KBM-7 (cell line): ENCODE measurements at places on chromosomes 4 and X.

- DNase-seq, result no peak
These were observed 819.2 kb downstream of the PCDH18 start for GRCh38 chr4:136713140-136713539.

- DNase-seq, result no peak
These were observed 161.8 kb downstream of the FAM47A start for GRCh38 chrX:33970028-33970967.

DNA sequence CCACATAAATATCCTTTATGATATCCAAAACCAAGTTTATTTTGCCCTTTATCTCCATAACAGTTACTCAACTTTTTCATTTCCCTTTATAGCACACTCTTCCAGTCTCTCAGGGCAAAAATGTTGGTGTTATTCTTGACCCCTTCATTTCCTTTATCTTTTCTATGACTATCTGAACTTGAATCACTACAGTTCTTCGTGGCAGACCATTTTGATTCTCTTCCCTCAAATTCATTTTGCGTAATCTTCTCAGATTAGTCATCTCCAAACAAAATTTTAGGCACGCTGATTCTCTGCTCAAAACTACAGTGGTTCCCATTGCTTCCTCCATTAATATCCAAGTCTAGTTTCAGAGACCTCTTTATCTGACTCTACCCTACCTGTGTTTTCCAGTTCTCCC lies 26.1 kb downstream of the RUFY3 start:
- DNase-seq, result no peak

DNA sequence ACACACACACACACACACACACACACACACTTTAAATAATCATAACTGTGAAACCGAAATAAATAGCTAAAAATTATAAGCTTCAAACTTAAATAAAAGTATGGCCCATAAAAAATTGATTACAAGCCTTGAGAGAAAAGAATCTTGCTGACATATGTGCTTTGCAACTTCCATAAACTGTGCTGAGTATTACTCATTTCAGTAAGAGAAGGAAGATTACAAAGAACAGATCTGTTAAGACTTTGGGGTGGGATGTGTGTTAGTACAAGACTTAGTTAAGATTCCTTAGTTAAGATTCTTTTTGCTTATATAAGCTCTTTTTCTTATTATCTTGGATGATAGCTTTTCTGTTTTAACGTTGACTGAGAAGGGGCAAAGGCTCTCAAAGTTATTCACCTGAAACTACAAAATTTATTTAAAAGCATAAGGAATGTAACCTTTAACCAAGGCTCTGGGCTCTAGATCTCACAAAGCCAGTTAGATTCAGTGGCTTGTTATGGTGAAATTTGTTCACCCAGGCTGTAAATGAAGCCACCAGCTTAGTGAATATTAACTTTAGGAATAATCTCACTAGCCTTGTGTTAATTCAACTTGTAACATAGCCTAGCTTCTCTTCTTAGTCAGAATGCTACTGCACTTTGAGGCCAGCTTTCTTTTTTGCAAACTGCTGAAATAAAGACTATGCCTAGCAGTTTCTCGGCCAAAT lies 58.2 kb downstream of the ARSJ start:
- DNase-seq, result no peak

GRCh38 chr4:169151671-169152070 lies 119.1 kb downstream of the SH3RF1 start:
- no peak for DNase-seq

- no peak for DNase-seq
These were observed 67.4 kb upstream of the FAM47B start for GRCh38 chrX:34875204-34875603.

DNA sequence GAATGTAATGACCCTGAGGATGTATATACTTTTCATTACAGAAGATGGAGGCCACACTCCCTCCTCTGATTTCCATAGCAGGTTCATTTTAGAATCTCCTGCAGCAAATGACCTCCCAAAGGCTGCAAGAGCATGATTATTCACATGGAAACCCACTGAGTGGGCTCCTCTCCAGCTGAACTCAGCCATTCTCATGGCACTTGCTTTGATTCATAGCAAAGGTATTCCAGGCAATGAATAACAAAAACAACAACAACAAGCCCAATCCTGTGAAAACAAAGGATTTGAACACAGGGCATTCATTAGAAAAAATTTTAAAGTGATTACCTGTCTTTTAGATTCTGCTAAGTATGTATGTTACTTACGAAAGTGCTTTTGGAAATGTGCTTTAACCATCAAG lies 894.0 kb upstream of the FRG1 start:
- DNase-seq, result no peak

- DNase-seq, result no peak
These were observed 105.3 kb downstream of the DHRSX start for GRCh38 chrX:2395261-2395992.

GRCh38 chr4:101205916-101206315 lies 141.4 kb downstream of the PPP3CA start:
- DNase-seq, result peak; percentile 75

DNA sequence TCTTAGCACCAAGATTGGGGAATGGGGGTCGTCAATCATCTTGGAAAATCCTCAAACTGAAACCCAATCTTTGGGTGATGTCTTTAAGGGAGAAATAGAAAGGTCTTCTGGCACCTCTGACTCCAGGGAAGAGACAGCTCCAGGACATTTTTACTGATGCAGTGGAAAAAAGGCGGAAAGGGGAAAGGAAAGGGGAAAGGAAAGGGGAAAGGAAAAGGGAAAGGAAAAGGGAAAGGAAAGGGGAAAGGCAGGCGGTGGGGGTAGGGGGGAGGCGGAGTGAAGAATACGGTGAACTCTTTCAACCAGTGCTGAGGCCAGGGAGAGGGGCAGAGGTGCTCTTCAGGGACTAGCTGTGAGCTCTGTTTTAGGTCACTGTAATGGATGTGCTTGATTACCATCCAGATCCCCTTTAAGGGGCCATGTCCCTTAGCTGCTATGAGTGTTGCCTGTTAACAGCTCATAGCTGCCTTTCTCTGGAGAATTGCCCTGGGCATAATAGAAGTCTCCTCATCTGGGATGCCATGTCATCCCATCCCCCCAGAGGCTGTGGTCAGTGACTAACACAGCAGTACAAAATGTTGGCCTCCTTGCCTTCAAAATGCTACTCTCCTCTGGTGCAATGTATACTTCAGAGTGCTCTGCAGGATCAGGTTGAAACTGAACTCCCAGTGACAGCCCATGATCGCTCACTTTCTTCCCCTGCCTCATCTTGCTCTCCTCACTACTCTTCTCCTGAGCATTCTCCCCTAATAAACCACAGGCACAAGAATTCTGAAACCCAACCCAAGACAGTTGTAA lies 92.4 kb upstream of the AP1S2 start:
- no peak for DNase-seq

- no peak for DNase-seq
These were observed 114.8 kb upstream of the ATP6AP2 start for GRCh38 chrX:40465735-40466551.

DNA sequence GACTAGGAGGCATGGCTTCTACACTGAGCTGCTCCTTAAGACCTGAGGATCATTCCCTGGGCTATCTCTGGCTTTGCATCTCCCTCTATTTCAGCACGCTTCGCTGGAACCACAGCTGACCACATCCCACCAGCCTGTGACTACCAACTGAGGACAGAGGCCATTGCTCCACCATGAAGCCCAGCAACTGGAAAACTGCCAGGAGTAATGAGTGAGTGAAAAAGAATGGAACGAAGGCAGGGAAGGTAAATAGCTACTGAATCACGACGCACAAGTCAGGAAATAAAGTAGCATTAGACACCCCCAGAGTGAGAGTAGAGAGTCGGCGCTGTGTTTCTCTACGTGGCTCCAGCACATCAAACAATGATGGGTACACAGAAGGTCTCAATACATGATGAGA lies 314.7 kb downstream of the LDB2 start:
- DNase-seq, result no peak

DNA sequence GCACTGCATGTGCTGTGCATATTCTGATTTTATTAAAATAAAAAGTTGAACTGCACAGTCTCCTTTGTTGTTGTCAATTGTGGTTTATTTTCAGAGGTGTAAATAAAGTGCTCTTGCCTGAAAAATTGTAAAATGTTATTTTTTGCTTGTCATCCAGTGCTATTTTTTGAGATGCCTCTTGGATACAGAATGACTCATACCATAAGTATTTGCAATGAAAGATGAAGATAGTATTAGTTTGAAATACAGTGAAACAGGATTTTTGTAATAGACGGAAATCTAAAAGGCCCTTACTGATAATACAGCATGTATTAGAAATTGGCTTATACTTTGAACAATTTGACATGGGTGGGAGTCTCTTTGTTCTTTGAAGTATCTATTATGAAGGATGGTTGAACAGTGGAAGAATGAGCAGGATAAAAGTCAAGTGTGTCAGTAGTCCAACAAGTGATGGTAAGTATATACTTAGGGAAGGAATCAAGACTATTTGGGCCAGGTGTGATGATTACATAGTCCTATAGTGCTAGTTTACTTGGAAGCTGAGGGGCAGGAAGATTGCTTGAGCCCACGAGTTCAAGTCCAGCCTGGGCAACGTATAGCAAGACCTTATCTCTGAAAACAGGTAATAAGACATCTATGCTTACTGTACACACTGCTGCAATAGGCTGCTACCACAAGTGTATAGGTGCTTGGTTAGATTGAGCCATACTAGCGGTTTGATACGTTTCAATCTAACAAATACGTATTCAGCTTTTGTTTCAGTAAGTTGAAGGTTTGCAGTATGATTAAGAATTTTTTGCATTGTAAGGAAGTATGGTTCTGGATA lies 16.4 kb downstream of the DDX3X start:
- no peak for DNase-seq
